ENCODE measurements at places on chromosomes 3 and 15.

DNA sequence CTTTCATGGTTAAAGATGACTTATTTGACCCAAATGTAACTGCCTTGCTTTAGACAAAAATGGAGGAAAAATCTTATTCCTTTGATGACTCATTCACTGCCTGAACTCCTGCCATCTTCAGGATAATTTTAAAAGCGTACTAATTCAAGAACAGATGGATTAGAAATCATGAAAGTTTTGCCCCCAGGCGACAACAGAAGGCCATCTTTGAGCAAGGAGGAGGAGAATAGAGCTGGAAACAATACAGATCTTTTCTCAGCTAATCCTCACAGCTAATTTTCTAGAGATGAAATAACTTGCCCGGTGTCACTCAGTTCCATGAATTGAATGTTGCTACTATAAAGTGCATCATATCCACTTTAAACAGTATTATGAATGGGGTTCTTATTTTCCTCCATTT is 324.7 kb upstream of the RARB start:
- DNase-seq, result no peak

- DNase-seq, result peak; percentile 86
Observed at GRCh38 chr3:48504051-48504946, at the start of gene SHISA5. SHISA5 (minus strand) TSS chr3:48504174; CDS start chr3:48504094, 80 bp downstream.

- DNase-seq, result no peak
Observed at GRCh38 chr3:97070302-97070701, 255.9 kb downstream of the EPHA6 start.

DNA sequence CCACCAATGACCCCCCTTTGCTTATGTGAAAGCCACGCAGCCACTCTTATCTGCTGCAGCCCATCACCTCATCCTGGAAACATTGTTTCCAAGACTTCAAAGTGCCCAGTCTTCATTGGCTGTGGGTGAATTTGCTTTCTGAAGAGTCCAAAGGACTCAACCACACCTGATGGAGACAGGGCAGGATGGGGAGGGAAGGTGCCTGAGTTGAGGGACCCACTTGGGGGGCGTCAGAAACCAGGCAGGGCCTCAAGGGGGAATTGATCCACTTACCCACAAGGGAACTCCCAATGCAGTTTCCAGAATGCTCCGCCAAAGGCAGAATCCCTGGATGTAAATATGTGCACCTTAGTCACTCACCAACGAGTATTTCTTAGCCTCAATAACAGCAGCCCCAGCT is 147.9 kb upstream of the ATP2B2 start:
- no peak for DNase-seq

DNA sequence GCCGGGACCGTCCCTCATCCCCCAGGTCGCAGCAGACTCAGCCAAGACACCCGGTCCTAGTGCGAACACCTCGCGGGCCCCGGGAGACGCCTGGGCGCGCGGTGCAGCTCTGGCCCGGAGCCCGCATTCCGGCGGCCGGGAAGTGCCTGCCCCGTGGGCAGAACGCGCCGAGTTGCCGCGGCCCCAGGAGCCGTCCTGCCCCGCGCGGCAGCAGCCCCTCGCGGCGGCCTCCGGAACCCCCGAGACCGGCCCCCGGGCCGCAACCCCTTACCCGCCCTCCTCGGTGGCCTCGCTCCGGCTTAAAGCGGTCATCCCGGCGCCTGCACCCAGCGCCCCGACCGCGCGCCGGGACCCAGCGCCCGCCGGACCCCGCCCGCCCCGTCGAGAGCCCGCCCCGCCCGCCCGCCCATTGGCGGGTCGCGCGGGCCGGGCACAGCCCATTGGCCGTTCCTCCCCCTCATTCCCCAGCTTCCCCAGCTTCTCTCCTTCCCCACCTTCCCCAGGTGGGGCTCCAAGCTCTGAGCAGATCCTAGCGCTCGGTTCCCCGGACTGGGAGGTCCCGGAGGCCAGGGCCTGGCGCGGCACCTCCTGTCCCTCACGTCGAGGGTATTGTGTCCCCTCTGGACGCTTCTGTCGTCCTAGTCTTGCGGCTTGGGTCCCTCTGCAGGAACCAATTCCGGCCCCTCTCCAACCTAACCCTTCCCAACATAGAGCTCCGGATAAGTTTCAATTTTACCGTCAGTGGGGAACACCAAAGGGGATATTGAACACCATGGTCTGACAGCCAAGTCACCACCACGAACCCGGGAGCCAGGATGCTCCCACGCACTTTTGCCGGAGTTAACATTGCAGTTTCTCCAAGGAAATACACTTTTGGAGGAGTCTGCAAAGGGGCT is at the start of gene GRAMD2A:
GRAMD2A (minus strand) TSS at position 328 of the 896 bp plus-strand sequence.
- DNase-seq, result peak; percentile 72

DNA sequence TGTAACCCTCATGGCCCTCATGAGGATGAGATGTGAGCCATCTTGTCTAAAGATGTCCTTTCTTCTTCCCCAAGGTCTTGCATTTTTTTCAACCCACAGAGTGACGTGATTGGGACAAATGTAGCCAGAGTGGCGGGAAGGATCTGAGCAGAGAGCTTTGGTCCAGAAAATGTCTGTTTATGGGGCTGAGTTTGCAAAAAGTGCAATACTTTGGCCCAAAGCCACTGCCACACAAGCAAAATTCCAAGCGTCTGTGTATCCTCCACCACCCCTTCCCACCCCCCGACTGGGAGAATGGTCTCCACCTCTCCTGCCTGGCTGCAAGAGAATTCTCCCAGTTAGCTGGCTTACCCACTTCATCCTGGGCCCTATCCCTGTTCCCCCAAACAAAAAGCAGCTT is 246.9 kb upstream of the LRIG1 start:
- DNase-seq, result no peak

GRCh38 chr3:175735866-175736265 is 876.7 kb downstream of the NAALADL2 start:
- DNase-seq, result no peak

DNA sequence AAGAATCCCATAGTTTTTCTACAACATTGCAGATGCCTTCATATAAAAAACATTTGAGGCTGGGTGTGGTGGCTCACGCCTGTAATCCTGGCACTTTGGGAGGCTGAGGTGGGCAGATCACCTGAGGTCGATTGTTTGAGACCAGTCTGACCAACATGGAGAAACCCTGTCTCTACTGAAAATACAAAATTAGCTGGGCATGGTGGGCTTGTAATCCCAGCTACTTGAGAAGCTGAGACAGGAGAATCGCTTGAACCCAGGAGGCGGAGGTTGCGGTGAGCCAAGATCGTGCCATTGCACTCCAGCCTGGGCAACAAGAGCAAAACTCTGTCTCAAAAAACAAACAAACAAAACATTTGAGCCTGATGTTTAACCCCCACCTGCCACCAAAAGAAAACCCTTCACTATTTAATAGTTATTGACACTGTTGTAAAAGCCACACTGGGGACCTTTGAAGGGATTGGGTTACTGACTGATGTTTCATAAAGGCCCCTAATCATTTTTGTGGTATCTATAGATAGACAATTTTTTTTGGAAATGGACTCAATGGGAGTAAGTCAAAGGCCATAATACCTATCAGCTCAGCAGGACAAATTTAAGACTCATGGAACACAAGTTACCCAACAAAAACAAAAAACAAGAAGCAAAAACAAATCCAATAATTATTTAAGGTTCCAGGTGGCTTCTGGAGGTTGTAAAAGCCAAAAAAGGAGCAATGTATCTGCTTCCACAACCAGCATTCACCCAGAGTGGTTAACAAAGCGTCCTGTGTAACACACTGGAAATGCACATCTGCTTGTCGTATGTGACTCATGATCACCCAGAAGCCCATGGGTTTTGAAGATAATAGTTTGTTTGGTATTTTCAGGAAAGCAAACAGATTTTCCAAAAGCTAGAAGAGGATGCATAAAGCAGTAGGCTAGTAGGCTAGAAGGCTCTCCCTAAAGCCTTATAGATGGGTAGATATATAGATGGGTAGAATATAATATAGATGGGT is 41.2 kb downstream of the CDCP1 start:
- DNase-seq, result no peak

GRCh38 chr3:5699811-5700210 is 512.3 kb downstream of the EDEM1 start:
- no peak for DNase-seq

DNA sequence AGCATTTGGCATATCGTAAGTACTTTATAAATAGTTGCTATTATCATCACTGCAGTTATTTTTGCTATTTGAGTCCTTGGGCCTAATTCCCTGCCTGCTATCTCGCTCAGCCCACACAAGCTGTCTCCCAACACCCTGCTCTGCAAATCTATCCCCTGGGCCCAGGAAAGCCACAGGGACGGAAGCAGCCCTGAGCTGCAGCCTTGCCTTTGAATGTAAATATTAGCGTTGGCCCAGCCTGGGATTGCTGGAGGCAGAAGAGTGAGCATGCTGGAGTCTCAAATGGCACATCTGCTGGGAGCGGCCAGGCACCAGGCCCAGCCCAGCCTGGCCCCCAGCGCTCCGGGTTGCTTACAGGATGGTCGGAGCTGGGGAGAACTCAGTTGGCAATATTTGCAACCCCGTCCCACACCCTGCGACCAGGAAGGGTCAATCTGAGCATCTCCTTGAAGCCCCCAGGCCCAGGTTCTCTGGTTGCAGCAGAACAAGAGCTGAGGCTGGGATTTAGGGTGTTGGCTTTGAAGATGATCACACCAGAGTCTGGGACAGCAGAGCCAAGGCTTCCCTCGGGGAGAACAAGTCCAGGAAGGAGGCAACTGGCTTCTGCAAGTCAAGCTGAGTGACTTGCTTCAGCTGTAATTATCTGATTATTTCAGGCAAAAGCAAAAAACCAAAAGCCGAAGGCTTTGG is 529.6 kb downstream of the SHQ1 start:
- DNase-seq, result no peak

DNA sequence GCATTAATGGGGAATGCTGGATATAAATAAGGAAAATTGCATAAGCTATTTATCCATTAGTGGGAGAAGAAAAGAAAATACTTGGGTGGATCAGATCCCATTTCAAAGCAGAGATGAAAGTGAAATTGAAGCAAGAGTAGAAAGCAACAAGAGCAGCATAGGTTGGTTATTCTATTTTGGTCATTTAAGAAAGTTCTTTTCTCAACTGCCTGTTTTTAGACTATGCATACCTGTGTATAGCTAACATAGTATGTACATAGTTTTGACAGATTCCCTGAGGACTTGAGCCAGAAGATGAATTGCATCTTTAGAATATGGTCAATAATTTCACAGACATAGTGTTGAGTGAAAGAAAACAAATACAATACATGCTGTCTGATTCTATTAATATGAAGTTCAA is 29.0 kb upstream of the DENND4A start:
- no peak for DNase-seq

DNA sequence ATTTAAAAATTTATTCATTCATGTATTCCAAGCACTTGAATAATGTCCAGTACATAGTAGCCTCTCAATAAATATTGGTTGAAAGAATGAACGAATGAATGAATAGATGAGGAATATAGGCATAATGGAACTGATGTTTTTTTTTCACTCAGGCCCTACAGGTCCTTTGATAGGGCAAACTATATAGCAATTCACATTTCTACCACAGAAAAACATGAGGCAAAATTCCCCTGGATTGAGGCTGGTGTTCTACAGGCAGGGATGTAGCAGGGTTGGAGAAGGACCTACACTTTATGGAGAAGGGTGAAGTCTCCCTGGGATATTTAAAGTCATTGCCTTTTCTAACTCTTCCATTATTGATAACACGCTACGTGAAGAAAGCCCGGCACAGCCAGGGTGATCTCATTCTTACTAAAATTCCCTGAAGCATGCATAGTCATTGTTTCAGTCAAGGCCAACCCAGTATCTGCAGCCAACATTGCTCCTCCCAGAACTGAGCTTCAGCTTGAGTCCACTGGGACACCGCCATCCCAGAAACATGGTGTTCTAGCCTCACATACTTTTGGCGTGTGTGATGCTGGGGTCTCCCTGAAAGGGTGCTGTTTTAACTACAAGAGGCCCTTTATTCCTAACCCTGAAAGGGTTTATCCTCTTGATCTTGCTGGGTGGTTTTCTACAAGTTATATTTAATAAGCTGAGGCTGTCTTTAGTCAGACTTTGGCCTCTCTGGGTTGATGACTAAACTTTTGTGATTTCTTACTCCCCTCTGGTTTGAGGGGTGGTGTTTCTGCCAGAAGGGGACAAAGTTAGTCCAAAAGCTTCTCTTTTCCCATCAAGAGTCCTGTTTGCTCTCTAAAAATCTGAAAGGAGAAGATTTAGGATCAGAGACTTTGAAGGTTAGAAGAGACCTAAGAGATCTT is 25.9 kb upstream of the FBN1 start:
- DNase-seq, result peak; percentile 52

DNA sequence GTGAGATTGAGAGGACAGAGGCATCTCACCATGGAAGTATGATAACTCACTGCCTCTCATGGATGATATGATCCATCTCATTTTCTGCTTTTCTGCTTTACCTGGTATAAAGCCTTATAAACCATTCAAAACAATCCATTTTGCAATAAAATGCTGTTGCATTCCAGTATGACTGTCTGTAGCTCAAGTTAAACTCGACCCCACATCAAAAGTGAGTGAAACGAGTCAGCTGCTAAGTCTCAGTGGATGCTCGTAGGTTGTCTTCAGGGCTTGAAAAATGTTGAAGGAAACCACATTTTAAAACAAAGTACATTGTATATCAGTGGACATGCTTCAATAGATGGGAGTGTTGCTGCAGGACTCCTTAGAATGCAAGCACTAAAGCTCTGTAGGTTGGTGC is 839.0 kb downstream of the TUSC7 start:
- no peak for DNase-seq

GRCh38 chr15:25087137-25087536 is 132.3 kb downstream of the SNRPN start:
- DNase-seq, result no peak

DNA sequence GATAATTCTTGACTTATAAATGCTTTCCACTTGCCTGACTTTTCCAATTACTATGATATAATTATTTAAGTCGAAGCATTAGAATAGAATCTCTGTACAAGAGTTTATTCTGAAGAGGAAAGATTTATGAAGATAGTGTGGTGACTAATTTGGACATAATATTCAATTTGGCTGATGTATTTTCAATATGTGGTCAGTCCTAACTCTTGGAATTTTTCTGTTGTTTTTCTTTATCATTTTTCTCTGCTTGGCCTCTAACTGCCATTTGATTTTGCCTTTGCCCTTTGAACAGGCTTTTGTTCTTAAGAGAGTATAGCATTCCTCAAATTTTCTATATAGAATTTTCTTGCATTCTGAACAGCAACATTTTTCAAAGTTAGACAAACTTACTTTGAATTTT is 2.6 kb upstream of the MDFIC2 start:
- DNase-seq, result no peak

GRCh38 chr3:157650172-157650571 is 147.0 kb upstream of the VEPH1 start:
- no peak for DNase-seq

DNA sequence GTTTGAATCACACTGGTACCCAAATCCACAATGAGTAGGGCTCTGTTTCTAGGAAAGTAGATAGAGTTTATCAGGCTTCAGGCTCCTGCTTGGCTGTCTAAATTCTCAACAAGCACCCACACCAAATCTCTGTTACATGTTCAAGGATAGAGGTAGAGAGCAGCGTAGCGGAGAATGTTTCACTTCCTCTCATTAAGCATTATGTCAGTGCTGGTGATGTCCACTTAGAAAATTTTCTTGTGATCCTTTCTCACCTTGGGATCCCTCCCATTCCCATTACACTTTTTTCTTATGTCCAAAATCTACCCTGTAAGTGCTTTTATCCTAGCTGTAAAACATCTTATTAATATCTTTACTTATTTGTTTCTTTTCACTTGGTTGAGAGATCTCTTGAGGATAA is 34.7 kb upstream of the GCSAM start:
- no peak for DNase-seq
